HepG2 (cell line): ENCODE measurements at places on chromosomes 1 and 21. TPM values are rescaled to one million over a fixed set of nuclear protein-coding genes. Genes with fewer than 3 reads are reported as not detected.

GRCh38 chr21:39972976-39973770, 105.9 kb downstream of the PCP4 start:
- no peaks in the 10 kb centered on the region for H3K36me3 ChIP-seq
- no peak for DNase-seq
- H3K4me3 ChIP-seq = no peak overlapping the region
- no peaks in the 10 kb centered on the region for H3K4me1 ChIP-seq
- H3K27me3 ChIP-seq = no peaks in the 10 kb centered on the region
- no peak overlapping the region for H3K27ac ChIP-seq

DNA sequence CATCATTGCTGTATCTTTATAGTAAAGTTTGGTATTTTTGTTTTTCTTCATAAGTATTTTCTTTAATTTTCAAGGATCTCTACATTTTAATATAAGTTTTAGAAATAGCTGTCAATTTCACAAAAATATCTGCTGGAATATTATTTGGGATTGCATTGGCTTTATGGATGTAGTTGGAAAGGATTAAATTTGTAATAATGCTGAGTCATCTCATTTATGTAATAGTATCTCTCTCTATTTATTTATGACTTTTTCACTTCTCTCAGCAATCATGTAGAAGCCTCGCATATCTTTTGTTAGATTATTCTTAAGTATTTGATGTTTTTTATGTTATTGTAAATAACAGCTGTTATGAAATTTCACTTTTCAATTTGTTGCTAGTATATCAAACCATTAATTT, 223.1 kb upstream of the POGK start:
- H3K4me3 ChIP-seq = no peak overlapping the region
- no peaks in the 10 kb centered on the region for H3K36me3 ChIP-seq
- no peak overlapping the region for H3K27ac ChIP-seq
- no peaks in the 10 kb centered on the region; the same call in 1 of the 2 replicates for H3K27me3 ChIP-seq
- no peak for DNase-seq

DNA sequence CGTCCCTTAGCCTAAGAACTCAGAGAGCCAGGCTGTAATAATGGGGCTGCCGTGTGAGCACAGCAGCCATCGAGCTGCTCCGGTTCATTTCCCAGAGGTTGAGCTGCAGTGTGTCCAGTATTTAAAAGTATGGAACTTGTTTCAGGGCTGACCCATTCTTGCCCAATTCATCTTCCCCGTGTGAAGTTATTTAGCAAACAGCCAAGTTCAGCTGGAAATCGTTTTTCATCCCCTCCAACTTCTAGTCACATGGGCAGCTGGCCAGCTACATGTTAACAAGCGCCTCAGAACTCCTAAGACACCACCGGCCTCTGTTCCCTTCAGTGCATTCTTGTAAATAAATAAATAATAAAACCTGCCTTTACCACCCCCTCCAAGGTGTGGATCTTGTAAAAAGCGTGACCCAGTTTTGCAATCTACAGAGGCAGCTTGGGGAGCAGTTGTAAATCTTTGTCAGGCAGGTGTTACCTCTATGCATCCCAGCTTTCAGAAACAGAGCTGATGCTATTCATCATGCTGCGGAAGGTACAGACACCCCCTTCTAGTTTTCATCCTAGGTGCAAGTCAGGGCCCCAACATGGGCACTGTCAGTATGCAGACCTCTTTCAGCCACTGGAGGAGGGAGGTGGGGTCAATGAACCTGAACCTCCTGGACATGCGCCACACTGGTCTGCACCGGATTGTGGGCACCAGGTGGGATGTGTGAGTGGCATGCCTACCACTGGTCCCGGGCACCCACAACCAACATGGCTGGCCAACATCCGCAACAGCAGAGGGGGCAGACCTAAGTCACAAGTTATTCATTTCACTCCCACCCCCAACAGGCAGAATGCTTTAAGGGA, 18.7 kb upstream of the KNCN start:
- no peaks in the 10 kb centered on the region for H3K27me3 ChIP-seq
- peaks cover 6% of the 10 kb centered on the region; the same call in 1 of the 3 replicates for H3K36me3 ChIP-seq
- no peak for DNase-seq
- H3K27ac ChIP-seq = no peak overlapping the region

- peaks cover 53% of the 10 kb centered on the region; the same call in 2 of the 3 replicates for H3K27me3 ChIP-seq
- H3K4me3 ChIP-seq = no peak overlapping the region
- 0 out of 2 replicates have a peak, but pooled peaks cover 7% of the 10 kb centered on the region for H3K4me1 ChIP-seq
- H3K27ac ChIP-seq = no peak overlapping the region
- DNase-seq = no peak
Measured at GRCh38 chr1:22872981-22873664, 99.5 kb downstream of the LACTBL1 start.

DNA sequence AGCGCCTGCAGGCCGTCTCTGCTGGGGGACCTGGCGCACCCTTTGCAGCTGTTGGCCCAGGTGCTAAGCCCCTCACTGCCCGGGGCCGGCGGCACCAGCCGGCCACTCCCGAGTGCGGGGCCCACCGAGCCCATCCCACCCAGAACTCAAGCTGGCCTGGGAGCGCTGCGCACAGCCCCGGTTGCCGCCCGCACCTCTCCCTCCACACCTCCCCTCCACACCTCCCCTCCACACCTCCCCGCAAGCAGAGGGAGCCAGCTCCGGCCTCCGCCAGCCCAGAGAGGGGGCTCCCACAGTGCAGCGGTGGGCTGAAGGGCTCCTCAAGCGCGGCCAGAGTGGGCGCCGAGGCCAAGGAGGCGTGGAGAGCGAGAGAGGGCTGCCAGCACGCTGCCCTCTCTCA, 177.8 kb upstream of the KAZN start:
- no peak overlapping the region for H3K27ac ChIP-seq
- H3K4me1 ChIP-seq = no peaks in the 10 kb centered on the region
- H3K27me3 ChIP-seq = no peaks in the 10 kb centered on the region; the same call in 2 of the 3 replicates
- H3K36me3 ChIP-seq = no peaks in the 10 kb centered on the region
- no peak for DNase-seq

GRCh38 chr1:75338616-75339483, 204.7 kb downstream of the LHX8 start:
- H3K27me3 ChIP-seq = no peaks in the 10 kb centered on the region
- H3K27ac ChIP-seq = no peak overlapping the region
- H3K36me3 ChIP-seq = no peaks in the 10 kb centered on the region
- DNase-seq = no peak
- H3K4me3 ChIP-seq = no peak overlapping the region

DNA sequence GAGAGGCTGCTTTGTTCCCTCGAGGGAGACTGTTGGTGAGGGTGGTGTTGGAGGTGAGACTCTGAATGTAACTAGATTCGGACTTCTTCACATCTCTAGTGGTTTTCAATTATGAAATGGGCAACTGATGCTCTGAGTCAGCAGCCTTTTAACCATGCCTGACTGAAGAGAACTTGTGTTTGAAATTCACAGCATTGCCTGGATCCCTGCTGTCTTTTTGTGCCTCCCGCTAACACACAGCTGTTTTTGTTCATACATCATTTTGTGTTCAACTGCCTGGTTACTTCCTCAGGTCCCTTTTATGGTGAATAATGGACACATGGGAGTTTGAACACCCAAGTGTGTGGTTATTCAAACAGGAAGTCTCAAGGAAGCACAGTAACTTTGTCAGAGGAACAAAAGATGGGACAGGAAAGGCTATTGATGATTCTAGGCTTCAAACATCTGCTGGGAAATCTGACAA, 16.8 kb downstream of the LAMC1 start:
- H3K36me3 ChIP-seq = no peaks in the 10 kb centered on the region
- H3K27me3 ChIP-seq = no peaks in the 10 kb centered on the region
- DNase-seq = no peak
- H3K4me3 ChIP-seq = no peak overlapping the region
- H3K4me1 ChIP-seq = peaks cover 74% of the 10 kb centered on the region

GRCh38 chr1:223849352-223850254, 3.9 kb upstream of the TP53BP2 start:
- no peak overlapping the region for H3K4me3 ChIP-seq
- no peaks in the 10 kb centered on the region for H3K36me3 ChIP-seq
- peaks cover 31% of the 10 kb centered on the region; the same call in 2 of the 3 replicates for H3K27me3 ChIP-seq

DNA sequence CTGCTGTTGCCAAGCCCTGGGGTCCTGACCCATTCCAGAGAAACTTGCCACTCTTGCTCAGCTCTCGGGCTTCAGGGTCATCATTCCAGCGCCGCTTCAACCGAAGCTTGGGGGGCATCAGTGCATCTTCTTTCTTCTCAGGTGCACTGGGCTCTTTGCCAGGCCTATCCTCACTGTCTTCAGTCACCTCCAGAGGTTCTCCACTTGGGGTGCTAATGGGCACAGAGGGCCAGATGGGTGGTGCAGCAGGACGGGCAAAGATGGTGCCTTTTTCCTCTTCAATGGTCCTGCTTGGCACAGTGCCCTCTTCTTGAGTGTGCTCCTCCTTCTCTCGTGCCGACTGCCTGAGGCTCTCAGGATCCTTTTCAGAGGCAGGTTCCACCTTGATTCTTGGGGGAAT, 13.3 kb downstream of the ETV3 start:
- no peaks in the 10 kb centered on the region for H3K27me3 ChIP-seq
- H3K4me1 ChIP-seq = no peaks in the 10 kb centered on the region
- peaks cover 36% of the 10 kb centered on the region; the same call in 2 of the 3 replicates for H3K36me3 ChIP-seq

DNA sequence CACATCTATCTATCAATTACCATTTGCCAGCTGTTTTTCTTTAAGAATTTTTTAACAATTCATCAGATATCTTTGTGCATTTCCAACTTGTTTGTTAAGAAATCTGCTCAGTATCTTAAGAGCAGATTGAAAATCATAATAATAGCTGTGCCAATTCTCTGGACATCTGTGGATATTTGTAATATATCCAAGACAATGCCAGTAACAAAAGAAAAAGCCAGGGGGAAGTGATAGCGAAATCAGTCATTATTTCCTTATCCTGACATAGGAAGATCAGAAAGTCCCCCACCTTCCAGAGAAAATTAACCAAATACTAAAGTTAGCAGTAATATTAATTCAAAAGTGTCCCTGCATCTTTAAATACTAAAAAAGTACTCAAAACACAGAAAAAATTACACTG, 217.1 kb downstream of the RERE start:
- no peak for DNase-seq
- H3K4me3 ChIP-seq = no peak overlapping the region

- H3K4me3 ChIP-seq = no peak overlapping the region
- no peak for DNase-seq
Measured at GRCh38 chr1:90358448-90358847, 358.7 kb downstream of the BARHL2 start.

DNA sequence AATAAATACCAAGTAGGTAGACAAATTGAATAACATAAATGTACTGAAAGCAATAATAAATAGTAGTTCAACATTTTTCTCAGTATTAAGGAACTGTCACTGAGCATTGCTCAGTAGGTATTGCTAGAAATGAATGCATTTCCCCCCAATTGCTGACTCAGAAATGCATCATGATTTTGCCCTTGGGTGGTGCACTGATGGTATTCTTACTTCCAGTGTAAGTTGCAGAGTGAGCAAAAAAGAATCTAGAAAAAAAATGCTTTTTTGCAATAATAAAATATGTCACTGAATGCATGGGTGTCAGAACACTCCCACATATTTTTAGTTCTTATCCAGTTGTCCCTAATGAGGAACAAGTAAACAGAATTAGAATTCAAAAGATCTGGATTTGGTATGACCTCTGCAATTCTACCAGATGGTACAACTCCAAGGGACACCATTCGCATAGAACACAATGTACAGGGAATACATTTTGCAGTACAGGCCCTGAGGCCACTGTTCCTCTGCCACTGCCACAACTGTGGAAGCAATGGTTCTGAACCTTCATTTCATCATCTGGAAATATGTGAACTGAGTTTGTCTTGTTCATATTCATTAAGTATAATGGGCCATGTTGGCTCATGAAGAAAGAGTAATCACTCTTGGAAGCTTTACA, 78.0 kb downstream of the ATP6V1G3 start:
- DNase-seq = no peak
- H3K36me3 ChIP-seq = no peaks in the 10 kb centered on the region
- no peak overlapping the region for H3K4me3 ChIP-seq
- no peaks in the 10 kb centered on the region for H3K4me1 ChIP-seq
- no peaks in the 10 kb centered on the region for H3K27me3 ChIP-seq

GRCh38 chr1:31645274-31645568, 545 bp upstream of the PEF1 start:
- H3K27me3 ChIP-seq = no peaks in the 10 kb centered on the region
- H3K4me1 ChIP-seq = peaks cover 62% of the 10 kb centered on the region
- H3K36me3 ChIP-seq = no peaks in the 10 kb centered on the region
- peak overlapping the region; percentile 89 for H3K27ac ChIP-seq

TRMT13 gene
- 12.4 and 15.6 TPM in 2 replicates for total RNA-seq

SASS6 gene
- total RNA-seq = 10.7 and 18.0 TPM in 2 replicates

CDC7 gene
- total RNA-seq = 12.6 and 19.2 TPM in 2 replicates

TRIM46 gene
- 0.04 and 0.08 TPM in 2 replicates for total RNA-seq
